ENCODE measurements at places on chromosomes 1 and 21. TPM values are rescaled to one million over a fixed set of nuclear protein-coding genes. Genes with fewer than 3 reads are reported as not detected.
A peak's percentile ranks its signal among the peaks of the same experiment; 100 is the strongest.

DNA sequence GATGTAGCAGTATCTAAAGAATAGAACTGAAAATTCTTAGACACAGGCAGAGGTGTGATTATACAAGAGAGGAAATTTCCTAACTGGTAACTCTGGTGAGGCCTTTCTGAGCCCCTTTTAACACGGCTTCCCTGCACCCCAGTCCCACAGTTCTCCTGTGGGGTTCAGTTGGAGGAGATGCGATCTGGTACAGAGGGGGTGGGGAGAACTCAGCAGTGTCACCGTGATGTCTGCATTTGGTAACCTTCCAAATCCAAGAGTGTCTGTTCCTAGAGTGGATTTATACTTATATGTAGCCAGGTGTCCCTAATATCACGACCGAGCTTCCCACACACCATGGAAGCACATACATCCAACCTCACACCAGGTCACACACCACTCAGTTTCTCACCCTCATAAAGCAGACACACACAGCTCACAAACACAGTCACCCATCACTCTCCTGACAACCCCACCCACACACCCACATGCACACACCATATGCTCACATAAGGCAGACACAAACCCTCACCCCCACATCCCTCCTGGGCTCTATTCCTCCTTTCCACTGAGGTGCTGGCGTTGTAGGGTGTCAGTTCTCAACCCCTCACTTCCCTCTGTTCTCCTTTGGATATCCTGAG is 48.5 kb downstream of the RHBG start:
- H3K4me3 ChIP-seq, result no peak overlapping the region
- DNase-seq, result no peak
- H3K27me3 ChIP-seq, result peaks cover 80% of the 10 kb centered on the region
- no peaks in the 10 kb centered on the region for H3K36me3 ChIP-seq

DNA sequence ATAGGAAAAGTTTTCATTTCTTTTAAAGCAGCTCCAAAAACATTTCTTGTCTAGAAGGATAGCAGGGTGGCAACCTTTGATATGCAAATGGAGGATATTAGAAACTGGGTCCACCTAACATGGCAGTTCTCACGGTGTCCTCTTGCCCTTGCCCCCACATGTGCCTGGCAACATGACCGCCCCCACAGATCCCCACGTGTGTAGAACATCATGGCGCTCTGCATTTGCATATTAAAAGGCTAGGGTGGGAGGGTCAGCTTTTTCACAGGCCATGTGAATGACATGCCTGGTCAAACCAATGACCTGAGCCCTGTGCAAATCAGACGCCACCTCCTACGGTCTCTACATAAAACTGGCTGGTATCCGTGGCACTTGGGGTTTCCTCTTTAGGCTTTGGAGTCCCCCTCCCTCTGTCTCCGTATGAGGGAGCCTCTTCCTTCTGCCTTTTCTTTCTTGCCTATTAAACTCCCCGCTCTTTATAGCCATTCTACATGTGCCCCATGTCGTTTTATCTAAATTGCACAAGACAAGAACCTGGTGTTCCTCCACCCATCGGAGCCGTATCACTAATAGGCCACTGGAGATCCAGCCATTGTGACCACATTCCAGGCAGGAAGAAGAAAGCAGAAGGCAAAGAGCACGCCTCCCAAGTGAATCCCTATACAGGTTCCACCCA is 71.3 kb downstream of the WDR4 start:
- H3K36me3 ChIP-seq, result no peaks in the 10 kb centered on the region
- no peaks in the 10 kb centered on the region for H3K4me1 ChIP-seq
- no peak overlapping the region for H3K27ac ChIP-seq
- no peak overlapping the region for H3K4me3 ChIP-seq
- peaks cover 35% of the 10 kb centered on the region for H3K27me3 ChIP-seq
- no peak for DNase-seq

- no peaks in the 10 kb centered on the region for H3K27me3 ChIP-seq
- peaks cover 23% of the 10 kb centered on the region for H3K4me1 ChIP-seq
- no peak overlapping the region for H3K27ac ChIP-seq
Observed at GRCh38 chr1:2187619-2188018, 7.0 kb downstream of the FAAP20 start.

DNA sequence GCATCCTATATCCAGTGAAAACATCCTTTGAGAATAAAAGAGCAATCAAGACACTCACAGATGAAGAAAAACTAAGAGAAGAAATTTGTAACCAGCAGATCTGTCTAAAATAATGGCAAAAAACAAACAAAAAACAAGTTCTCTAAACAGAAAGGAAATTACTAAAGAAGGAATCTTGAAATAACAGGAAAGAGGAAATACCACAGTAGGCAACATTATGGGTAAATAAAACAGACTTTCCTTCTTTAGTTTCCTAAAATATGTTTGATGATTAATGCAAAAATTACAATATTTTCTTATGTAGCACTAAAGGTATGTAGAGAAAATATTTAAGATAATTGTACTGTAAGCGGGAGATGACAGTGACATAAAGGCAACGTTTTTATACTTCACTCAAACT is 23.5 kb downstream of the SLC19A1 start:
- no peak overlapping the region for H3K4me3 ChIP-seq
- no peaks in the 10 kb centered on the region for H3K4me1 ChIP-seq
- H3K27ac ChIP-seq, result peak overlapping the region; percentile 57
- DNase-seq, result no peak
- no peaks in the 10 kb centered on the region for H3K27me3 ChIP-seq

DNA sequence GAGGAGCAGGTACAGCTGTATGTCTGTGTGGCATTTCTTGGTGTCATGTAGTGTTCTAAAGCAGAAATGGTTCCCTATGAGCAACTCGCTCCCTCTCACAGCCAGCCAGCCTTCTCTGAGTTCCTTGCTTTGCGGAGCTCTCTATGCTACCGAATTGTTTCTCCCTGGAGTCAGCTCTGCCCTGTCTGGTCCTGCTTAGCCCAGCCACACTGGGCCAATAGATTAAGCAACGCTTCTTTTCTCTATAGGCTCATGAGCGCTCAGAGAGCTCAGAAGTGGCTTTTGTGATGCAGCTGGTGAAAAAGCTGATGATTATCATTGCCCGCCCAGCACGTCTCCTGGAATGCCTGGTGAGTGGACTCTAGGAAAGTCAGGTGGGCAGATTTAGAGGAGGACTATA is 113.1 kb downstream of the PIK3R3 start:
- no peak overlapping the region for H3K27ac ChIP-seq
- no peaks in the 10 kb centered on the region for H3K4me1 ChIP-seq
- no peaks in the 10 kb centered on the region for H3K27me3 ChIP-seq
- DNase-seq, result no peak
- H3K4me3 ChIP-seq, result no peak overlapping the region
- H3K36me3 ChIP-seq, result peaks cover 8% of the 10 kb centered on the region

GRCh38 chr1:178630417-178630816 is 94.6 kb upstream of the RALGPS2 start:
- no peaks in the 10 kb centered on the region for H3K36me3 ChIP-seq
- no peak overlapping the region for H3K27ac ChIP-seq
- DNase-seq, result no peak
- peaks cover 31% of the 10 kb centered on the region for H3K4me1 ChIP-seq
- H3K27me3 ChIP-seq, result no peaks in the 10 kb centered on the region

DNA sequence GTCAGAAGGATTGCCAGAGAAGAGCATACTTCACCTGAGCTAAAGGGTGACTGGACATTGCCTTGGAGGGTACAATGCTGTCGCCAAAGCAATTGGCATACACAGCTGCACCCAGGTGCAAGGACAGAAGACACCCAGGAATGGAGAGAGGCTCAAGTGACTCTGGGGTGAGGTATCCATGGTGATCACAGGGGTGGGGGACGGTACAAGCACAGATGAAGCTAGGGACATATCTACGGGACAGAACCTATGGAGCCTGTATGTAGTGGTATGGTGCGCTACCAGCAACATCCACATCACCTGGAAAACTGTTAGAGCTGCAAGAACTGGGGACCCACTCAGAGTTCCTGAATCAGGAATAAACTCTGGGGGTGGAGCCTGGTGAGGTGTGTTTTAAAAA is 286.1 kb downstream of the PCP4 start:
- no peak overlapping the region for H3K27ac ChIP-seq
- H3K27me3 ChIP-seq, result peaks cover 5% of the 10 kb centered on the region
- no peak overlapping the region for H3K4me3 ChIP-seq
- H3K36me3 ChIP-seq, result no peaks in the 10 kb centered on the region
- no peaks in the 10 kb centered on the region for H3K4me1 ChIP-seq

Gene PTGER3
- total RNA-seq, result 7.9 TPM

Gene MEF2D
- 64.7 TPM for total RNA-seq

- no peaks in the 10 kb centered on the region for H3K4me1 ChIP-seq
- no peaks in the 10 kb centered on the region for H3K36me3 ChIP-seq
- no peak for DNase-seq
- no peaks in the 10 kb centered on the region for H3K27me3 ChIP-seq
Observed at GRCh38 chr1:43315481-43315880, 14.7 kb downstream of the TIE1 start.

Gene DENND1B
- 14.8 TPM for total RNA-seq

Data from chondrocyte (in vitro differentiated cells).